ENCODE measurements at places on chromosomes 6 and 20.

DNA sequence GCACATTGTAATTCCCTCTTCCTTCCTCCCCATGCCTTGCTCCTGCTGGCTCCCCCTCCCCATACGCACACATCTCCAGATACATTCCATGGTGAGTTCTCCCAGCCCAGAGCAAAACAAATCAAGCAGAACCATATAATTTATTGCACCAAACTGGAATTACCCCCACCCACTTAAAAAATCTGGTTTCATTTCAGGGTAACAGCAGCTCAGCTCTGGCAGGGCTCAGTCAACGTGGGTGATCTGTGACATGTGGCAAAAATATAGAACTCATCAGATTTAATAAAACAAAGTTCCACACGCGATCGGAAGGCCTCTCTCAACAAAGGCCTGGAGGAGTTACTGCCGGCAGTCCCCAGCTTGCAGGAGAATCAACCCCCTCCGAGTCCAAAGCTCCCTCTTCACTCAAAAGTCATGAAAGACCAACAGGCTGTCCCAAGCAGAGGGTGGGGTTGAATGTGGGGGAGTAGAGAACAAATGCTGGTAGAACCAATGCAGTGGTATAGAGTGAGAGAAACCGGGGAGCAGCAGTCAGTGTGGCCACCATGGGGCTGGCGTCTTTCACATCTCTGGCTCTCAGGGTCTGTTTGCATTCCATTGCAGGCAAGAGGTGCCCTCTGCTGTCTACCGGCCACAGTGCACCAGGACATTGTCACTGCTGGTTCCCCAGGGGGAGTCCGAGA is 323.3 kb upstream of the NT5E start:
- DNase-seq, result no peak

DNA sequence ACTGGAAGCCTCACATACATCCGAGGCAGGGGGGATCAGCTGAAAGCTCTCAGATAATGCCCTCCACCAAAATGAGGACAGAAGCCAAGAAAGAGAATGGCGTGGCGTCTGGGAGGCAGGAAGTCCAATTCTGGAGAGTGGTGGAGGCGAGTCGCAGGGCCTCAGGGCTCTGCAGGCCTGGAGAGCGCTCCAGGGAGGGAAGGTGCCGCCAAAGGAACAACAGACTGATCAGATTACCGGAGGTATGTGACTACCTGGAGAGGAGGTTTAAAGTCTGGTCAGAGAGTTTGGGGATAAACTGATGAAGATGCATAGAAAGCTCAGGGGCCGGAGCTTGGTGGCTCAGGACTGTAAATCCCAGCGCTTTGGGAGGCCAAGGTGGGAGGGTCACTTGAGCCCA is 11.2 kb upstream of the IP6K3 start:
- no peak for DNase-seq

DNA sequence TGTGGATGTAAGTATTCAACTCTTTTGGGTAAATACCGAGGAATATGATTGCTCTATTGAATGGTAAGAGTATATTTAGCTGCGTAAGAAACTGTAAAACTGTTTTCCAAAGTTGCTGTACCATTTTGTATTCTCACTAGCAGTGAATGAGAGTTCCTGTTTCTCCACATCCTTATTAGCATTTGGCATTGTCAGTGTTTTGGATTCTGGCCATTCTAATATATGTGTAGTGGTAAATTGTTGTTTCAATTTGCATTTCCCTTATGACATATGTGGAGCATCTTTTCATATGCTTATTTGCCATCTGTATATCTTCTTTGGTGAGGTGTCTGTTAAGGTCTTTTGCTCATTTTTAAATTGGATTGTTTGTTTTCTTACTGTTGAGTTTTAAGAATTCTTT is 29.3 kb upstream of the KAT14 start:
- no peak for DNase-seq

DNA sequence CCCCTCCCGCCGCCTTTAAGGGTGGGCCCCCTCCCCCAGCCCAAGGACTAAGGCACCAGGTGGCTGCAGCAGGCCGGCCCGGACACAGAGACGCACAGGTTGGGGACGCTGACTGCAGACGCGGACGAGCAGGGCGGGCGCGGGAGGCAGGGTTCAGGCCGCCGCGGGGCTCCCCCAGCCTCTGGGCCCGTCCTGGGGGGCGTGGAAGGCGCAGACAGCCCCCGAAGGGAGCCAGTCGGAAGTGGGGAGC is 9.3 kb downstream of the DUSP15 start:
- no peak for DNase-seq

- DNase-seq, result no peak
Measured at GRCh38 chr20:43751167-43752050, 24.6 kb upstream of the GTSF1L start.

DNA sequence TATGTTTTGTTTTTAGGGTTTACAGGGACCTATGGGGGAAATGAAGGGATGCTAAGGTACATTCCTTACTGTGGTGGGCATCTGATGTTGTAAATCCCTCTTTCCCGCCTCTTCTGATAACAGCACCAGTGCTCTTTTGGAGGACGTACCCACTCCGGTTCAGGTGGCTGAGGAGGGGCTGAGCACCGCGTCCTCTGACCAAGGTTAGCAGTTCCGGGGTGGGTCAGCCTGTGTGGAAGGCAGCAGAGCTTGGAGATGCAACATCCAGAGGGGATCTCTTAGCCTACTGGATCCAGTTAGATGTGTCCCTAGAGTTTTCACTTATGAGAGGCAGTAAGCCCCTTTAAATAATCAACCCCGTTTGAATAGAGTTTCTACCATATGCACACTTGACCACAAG is 135.3 kb upstream of the KCNG1 start:
- DNase-seq, result no peak

DNA sequence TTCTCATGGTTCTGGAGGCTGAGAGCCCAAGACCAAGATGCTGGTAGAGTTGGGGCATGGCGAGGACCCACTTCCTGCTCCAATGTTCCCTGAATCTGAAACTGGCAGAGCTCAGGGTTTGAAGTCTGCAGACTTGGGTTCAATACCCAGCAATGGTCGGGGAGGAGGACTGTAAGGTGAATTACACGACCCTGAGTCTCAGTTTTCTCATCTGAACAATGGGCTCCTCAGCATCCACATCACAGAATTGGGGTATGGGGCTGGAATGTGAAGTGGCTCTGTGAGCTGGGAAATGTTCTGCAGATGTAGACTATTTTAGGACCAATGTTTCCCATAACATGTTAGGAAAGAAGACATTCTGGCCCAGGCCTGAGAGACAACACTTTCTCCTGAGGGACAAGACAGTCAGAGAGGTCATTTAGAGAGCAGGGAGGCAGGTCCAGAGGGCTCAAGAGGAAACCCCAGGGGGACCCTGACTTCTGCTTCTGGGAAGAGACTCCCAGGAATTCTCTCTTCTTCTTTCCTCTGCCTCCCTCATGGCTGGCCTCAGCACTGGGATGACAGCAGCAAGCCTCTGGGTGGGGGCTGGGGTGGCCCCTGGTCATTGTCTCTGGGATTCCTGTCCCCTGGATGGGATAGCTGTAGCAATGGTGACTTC is 141.3 kb upstream of the PMEPA1 start:
- no peak for DNase-seq

DNA sequence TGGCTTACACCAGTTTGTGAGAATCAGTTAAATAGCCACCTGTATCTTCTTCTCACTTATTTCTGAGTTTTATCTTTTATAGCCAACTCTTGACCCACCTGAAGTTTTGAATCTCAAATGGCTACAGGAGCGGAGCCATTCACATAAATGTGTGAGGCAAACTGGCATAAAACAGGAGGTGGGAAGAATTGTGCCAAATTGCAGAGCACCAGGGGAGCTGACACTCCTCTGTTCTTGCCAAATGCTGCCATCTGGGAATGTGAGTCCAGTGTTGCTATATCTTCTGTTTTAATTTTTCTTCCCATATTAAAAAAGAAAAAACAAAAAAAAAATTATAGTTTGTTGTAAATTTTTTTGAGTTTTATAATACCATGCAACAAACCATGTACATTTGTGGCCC is 17.0 kb upstream of the RNF146 start:
- no peak for DNase-seq
